ENCODE measurements at places on chromosomes 13 and 19.

GRCh38 chr13:96090240-96091101 is 564 bp downstream of the HS6ST3 start:
- H3K36me3 ChIP-seq, result no peaks in the 10 kb centered on the region
- H3K4me1 ChIP-seq, result no peaks in the 10 kb centered on the region
- DNase-seq, result no peak
- H3K27ac ChIP-seq, result no peak overlapping the region

- no peaks in the 10 kb centered on the region for H3K36me3 ChIP-seq
- DNase-seq, result no peak
- H3K4me1 ChIP-seq, result no peaks in the 10 kb centered on the region
- peak overlapping the region; percentile 59 for H3K4me3 ChIP-seq
- H3K27me3 ChIP-seq, result no peaks in the 10 kb centered on the region
Observed at GRCh38 chr19:50358483-50359327, 6.7 kb downstream of the NAPSA start.

DNA sequence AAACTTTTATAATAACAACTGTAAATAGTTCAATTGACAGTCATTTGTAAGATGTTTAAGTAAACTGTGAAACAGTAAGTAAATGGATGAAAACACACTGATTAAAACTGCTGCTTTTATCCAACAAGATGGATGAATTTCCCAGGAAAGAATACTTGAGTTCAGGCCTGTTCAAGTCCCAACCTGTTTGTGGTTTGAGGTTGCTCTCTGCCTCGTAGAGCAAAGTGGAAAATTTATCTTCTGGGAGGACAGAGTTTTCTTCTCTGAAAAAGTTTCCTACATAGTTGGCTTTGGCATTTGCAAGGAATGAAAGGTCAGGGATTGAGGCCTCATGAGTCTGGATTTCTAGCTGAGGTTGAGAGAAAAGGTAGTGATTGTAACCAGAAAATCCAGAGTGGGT is 15.2 kb upstream of the ZNF543 start:
- no peaks in the 10 kb centered on the region for H3K27me3 ChIP-seq
- no peaks in the 10 kb centered on the region for H3K4me1 ChIP-seq
- no peak overlapping the region for H3K27ac ChIP-seq
- H3K4me3 ChIP-seq, result no peak overlapping the region
- H3K36me3 ChIP-seq, result no peaks in the 10 kb centered on the region
- DNase-seq, result no peak

DNA sequence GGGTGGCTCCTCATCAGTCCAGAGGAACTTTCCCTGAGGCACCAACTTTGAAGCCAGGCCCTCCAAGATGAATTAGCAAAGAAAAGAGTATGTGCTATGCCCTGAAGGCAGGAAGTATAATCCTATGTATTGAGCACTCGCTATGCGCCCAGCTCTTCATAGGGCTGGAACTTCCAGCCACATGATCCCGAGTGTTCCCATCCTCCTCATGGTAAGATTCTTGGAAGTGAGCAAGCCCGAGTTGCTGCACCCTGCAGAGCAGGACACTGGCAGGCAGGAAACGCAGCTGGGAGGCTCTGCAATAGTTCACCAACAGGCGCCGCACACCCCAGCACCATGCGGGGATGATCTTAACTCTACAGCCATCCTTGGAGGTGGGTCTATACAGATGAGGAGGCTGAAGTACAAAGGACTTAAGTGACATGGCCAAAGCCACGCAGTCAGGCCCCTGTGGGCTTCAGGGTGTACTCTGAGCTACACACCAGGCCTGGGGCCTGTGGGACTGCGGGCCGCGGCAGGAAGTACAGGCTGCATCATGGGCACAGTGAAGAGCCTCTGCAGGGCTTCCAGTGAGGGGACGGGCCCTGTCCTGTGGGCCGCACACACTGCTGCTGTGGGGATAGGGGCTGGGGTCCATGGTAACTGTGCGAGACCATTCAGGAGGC is 25.1 kb downstream of the C19orf47 start:
- H3K4me1 ChIP-seq, result peaks cover 7% of the 10 kb centered on the region
- no peak overlapping the region for H3K4me3 ChIP-seq
- H3K27ac ChIP-seq, result peak overlapping the region; percentile 72
- H3K36me3 ChIP-seq, result peaks cover 20% of the 10 kb centered on the region

- no peaks in the 10 kb centered on the region for H3K27me3 ChIP-seq
- no peak overlapping the region for H3K27ac ChIP-seq
- no peaks in the 10 kb centered on the region for H3K36me3 ChIP-seq
- H3K4me1 ChIP-seq, result no peaks in the 10 kb centered on the region
Observed at GRCh38 chr13:95155504-95155903, 145.7 kb downstream of the ABCC4 start.

DNA sequence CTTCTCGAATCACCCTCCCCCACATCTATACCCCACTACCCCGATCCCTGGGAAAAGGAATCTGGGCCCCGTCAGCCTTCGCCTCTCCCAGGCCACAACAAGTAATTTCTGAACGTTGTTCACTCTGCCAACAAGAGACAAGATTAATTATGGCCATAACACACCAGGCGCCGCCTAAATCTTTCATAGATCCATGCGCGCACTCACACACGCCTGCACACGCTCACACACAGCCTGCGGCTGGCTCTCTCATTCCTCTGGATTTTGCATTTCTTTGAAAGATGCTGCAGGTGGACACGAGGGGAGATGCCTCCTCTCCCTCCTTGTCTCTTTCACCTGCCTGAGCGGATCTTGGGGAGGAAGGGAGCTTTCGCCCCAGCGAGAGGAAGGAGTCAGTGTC is 17.1 kb downstream of the ZNRF4 start:
- H3K27ac ChIP-seq, result no peak overlapping the region
- H3K27me3 ChIP-seq, result peaks cover 12% of the 10 kb centered on the region
- no peak for DNase-seq
- no peak overlapping the region for H3K4me3 ChIP-seq

DNA sequence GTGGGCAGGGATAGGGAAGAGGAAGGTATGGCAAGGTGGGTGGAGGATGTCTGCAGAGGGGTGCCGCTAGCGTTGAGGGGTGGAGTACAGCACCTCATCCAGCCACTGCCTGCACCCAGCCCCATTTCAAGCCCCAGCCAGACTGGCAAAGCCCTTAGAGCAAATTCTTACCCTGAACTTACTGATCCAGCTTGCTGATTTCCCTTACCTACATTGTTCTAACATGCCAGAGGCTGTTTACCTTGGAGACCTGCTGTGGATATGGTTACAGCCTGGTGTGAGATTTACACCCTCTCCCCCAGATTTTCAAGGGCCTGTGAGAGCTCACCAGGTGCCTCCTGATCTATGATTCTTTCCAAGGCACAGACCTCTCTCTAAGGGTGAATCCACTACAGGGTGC is 86.0 kb downstream of the ZNF726 start:
- no peaks in the 10 kb centered on the region for H3K27me3 ChIP-seq
- H3K36me3 ChIP-seq, result no peaks in the 10 kb centered on the region
- no peaks in the 10 kb centered on the region for H3K4me1 ChIP-seq

GRCh38 chr13:98549006-98549727 is 27.7 kb downstream of the STK24 start:
- no peaks in the 10 kb centered on the region for H3K27me3 ChIP-seq
- DNase-seq, result no peak
- H3K27ac ChIP-seq, result peak overlapping the region; percentile 71
- H3K36me3 ChIP-seq, result no peaks in the 10 kb centered on the region
- no peak overlapping the region for H3K4me3 ChIP-seq
- no peaks in the 10 kb centered on the region for H3K4me1 ChIP-seq

- peak overlapping the region; percentile 10 for H3K4me3 ChIP-seq
- no peak overlapping the region for H3K27ac ChIP-seq
- no peaks in the 10 kb centered on the region for H3K27me3 ChIP-seq
- no peaks in the 10 kb centered on the region for H3K36me3 ChIP-seq
- DNase-seq, result no peak
- H3K4me1 ChIP-seq, result no peaks in the 10 kb centered on the region
Observed at GRCh38 chr19:3785451-3785937, 687 bp downstream of the MATK start.

DNA sequence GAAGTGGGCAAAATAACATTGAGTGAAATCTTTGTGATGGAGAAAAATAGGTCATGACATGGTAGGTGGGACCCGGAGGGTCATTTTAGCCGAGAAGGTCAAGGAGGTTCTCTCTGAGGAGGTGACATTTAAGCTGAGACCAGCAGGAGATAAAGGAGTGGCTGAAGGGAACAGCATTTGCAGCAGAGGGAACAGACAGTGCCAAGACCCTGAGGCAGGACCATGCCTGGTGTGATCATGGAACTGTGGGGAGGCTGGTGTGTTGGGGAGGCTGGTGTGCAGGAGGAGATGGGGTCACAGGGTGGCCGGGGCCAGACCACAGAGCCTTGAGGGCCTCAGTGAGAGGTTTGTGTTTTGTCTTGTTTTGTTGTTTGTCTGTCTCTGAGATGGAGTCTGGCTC is 59.4 kb upstream of the KLF2 start:
- H3K27me3 ChIP-seq, result no peaks in the 10 kb centered on the region
- H3K4me3 ChIP-seq, result no peak overlapping the region
- H3K4me1 ChIP-seq, result no peaks in the 10 kb centered on the region
- no peaks in the 10 kb centered on the region for H3K36me3 ChIP-seq

DNA sequence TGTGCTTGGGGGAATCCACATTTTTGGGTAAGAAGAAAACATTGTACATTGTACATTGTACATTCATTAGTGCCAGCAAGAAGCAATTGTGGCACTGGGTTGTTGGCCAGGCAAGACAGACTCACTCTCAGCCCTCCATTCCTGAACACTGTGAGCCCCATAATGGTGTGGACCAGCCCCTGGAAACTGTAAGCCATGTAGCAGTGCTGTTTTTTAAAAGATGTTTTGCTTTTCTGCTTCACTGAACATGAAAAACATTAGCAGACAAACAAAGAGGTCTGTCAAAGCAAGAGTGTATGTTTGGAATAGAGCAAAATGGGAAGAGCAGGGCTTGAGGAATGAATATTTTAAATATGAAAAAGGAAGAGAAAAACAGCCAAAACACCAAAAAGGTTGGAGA is 39.1 kb upstream of the IL17D start:
- no peak for DNase-seq
- peaks cover 17% of the 10 kb centered on the region for H3K36me3 ChIP-seq
- H3K27ac ChIP-seq, result no peak overlapping the region
- H3K4me3 ChIP-seq, result no peak overlapping the region
- no peaks in the 10 kb centered on the region for H3K4me1 ChIP-seq

DNA sequence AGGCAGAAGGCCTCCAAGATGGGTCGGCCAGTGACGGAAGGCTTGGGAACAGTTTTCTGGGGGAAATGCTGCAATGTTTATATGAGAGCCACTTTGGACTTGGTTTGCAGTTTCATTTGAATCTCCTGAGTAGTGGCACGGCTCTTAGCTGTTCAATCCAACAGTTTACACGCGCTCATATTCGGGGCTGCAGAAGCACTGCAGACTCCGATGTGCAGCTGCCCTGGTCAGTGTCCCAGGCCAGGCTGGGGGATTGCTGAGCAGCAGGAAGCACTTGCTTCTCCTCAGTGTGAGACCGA is 31.7 kb downstream of the CEBPG start:
- H3K36me3 ChIP-seq, result no peaks in the 10 kb centered on the region
- no peaks in the 10 kb centered on the region for H3K4me1 ChIP-seq
- H3K27me3 ChIP-seq, result no peaks in the 10 kb centered on the region
- no peak overlapping the region for H3K4me3 ChIP-seq

Measured in breast epithelium (tissue), 4 donors.